Calu3 (cell line): ENCODE measurements at places on chromosomes 7 and 10. TPM values are rescaled to one million over a fixed set of nuclear protein-coding genes. Genes with fewer than 3 reads are reported as not detected.
A peak's percentile ranks its signal among the peaks of the same experiment; 100 is the strongest.

GRCh38 chr10:3126741-3127346 is 45.7 kb downstream of the PITRM1 start:
- DNase-seq: no peak

DNA sequence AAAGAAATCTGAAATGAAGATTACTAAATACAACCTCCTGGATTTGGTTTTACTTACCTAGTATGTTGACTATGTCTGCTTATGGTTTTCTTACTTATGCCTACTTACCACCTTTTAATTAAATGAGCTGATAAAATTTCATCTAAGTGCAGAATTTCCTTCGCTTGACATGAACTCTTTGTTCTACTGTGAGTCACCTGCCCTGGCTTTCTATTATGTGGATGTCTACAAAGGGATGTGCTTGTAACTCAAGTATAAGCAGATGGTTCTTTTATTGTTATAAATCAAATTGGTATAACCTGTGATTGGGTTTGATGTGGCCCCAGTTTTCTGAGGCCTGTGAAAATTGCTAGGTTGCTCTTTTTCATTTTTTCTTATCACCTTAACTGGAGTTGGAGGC is 389.1 kb upstream of the ANKRD30A start:
- no peak for DNase-seq

DNA sequence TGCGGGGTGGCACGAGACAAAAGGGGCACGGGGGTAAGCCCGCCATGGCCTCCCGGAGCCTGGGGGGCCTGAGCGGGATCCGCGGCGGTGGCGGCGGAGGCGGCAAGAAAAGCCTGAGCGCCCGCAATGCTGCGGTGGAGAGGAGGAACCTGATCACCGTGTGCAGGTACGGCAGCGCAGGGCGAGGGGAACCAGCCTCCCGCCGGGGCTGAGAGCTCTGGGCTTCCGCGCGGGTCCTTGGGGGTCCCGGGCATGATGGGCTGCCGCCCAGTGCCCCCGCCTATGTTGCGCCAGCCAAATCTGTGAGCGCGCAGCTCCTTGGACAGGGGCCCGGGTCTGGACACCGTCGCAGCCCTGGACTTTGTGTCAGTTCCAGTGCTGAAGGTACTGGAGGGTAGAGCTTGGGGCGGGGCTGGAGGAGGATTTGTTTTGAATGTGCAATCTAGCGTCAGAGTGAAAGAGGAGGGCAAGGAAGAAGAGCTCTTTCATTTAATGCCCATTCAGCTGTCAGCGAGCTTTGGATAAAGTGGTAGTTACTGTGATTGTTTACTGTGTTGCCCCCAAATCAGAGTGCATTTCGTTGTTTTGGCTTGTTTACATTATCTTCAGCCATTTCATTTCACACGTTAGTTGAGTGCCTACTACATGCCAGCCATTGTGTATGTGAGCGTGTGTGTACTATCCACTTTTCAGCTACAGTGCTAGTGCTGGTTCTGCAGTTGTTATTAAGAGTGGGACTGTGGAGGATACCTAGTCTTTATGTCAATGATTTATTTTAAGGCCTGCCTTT is 777 bp downstream of the RUNDC3B start:
- DNase-seq: peak; percentile 32

- DNase-seq: peak; percentile 90
Measured at GRCh38 chr10:21724687-21725367, 190.8 kb downstream of the MLLT10 start.

DNA sequence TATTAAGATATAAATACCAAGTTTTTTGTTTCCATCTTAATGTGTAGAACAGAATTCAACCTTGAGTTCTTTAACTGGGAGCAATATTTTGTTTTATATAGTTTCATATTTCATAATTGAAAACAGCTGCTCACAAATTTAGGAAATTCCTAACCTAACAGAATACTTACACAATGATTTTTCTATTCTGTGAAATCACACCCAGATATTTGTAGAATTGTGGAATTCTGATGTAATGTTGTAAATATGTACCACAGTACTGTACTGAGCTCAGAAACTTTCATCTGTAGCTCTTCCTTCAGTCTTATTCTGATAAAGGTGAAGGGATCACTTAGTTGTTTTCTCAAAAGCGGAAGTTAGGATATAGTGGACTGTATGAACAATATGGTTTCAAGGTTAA is 143.4 kb upstream of the GLI3 start:
- no peak for DNase-seq

DNA sequence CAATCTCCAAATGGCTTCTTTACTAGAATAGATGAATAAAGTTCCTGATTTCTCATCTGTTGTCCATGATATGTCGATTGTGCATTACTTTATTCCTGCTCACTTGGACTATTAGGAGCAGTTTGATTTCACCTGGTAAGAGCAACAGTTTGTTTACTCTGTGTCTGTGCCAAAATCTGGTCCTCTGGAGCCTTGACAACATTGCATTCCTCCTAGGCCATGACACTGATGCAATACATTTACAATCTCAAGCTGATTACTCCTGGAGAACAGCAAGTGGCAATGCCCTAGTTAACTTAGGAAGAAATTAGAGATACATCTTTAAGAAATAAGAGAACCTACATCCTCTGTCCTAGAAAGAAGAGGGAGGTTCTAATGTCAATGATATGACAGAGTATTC is 71.8 kb downstream of the SGCE start:
- peak; percentile 17 for DNase-seq

DNA sequence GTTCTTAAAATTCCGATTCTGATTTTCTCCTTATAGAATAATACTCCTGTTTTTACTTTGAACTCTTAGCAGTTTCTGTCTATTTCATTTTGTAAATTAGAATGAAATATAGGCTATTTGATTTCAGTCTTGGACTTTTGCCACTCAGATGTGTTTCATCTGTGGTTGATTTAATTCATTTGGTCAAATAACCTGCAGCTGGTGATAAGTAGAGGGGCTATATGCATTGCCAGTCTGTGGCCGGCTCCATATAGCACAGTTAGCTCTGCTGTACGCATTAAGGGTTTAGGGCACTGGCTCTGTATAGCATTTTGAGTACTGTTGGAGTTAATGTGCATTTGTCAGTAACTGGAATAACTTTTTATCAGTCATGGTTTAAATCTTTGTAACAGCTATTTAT is 35.7 kb downstream of the RBM33 start:
- no peak for DNase-seq

DNA sequence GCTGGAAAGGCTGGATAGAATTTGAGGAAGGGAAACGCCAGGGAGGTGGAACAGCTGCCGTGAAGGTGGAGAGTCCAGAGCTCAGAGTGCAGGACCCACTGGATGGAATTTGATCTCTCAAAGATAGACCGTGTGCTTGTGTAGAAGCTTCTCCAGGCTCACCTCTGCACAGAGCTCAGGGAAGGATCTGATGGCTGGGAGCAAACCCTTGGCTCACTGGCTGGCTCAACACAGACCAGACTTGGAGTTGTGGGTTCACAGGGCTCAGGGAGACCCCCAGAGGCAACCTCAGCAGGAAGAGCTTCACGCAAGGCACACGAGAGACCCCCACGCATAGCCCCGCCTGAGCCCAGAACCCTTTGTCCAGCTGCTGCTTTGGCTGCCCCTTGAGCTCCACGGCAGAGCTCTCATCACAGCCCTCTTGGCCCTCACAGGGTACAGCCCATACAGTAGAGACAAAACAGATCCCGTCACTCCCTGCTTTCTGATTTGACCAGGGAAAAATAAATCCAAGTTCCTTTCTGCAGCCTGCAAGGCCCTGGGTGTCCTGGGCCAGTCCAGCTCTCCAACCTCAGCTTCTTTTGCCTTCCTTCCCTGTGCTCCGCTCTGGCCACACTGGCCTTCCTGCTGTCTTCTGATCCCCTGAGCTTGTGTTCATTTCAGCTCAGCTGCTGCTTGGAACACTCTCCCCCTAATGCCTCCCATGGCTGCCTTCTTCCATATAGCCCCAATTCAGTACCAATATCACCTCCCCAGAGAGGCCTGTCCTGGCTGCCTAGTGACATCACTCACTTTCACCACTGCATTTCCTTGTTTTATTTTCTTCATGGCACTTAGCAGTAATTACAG is 26.3 kb downstream of the GHRHR start:
- DNase-seq: no peak

- no peak for DNase-seq
Measured at GRCh38 chr7:42746214-42746613, 165.7 kb downstream of the C7orf25 start.

GRCh38 chr10:4802711-4803487 is 23.1 kb upstream of the AKR1E2 start:
- no peak for DNase-seq

DNA sequence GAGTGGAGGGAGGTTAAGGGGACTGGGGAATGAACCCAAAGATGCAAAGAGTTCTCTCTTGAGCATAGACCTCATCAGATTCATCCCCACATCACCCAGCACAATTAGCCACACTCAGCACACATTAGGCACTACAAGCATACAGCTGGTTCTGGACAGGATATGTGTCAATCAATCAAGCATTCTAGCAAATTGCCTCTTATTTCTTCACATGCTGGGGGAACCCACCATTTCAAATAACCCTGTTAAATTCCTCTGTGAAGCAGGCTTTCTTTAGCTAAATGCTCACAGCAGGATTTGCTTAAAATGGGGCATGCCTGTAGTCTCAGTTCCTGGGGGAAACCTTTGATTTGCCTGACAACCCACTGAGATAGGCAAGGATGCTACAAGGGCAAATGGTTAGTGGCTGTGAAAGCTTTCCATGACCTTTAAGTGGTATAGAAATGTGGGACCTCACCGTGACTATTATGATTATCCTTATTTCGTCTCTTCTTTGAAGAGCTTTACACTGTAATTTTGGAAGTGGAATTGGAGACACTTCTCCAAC is 193.4 kb upstream of the ZMIZ1 start:
- DNase-seq: no peak

DNA sequence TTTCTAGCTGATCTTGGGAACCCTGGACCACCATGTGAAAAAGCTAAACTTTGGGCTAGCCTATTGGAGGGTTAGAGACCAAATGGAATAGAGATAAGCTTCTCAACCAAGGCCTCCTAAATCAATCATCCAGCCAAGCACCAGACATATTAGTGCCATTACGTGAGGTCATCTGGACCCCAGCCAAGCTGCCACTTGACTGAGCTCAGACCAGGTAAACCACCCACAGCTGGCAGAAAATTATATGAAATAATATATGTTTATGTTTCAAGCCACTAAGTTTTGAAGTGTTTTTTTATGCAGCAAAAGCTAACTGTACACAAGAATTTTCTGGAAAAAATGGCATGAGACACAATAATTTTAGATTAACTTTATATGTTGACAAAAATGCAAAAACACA is 82.6 kb upstream of the PCGF5 start:
- DNase-seq: peak; percentile 6

- no peak for DNase-seq
Measured at GRCh38 chr10:91925022-91925320, 1.4 kb downstream of the BTAF1 start.

DNA sequence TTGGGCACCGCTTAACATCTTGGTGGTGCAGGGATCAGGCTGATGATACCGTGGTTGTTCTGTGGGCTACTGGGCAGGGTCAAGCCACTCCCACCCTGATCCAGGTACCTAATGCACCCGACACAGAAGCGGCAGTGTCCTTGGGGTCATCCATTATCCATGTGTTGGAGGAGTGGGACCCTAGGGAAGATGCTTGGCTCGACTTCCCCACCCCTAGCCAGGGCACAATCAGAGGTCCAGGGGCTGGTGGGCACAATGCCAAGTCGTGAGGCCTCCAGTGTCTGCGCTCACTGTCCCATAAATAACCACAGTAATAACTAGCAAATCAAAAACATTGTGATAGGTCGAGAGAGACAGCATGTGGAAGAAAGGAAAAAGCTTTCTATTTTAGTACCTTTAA is 37.7 kb downstream of the HTRA1 start:
- no peak for DNase-seq

- peak; percentile 26 for DNase-seq
Measured at GRCh38 chr10:93334901-93335327, 147.2 kb downstream of the MYOF start.

DNA sequence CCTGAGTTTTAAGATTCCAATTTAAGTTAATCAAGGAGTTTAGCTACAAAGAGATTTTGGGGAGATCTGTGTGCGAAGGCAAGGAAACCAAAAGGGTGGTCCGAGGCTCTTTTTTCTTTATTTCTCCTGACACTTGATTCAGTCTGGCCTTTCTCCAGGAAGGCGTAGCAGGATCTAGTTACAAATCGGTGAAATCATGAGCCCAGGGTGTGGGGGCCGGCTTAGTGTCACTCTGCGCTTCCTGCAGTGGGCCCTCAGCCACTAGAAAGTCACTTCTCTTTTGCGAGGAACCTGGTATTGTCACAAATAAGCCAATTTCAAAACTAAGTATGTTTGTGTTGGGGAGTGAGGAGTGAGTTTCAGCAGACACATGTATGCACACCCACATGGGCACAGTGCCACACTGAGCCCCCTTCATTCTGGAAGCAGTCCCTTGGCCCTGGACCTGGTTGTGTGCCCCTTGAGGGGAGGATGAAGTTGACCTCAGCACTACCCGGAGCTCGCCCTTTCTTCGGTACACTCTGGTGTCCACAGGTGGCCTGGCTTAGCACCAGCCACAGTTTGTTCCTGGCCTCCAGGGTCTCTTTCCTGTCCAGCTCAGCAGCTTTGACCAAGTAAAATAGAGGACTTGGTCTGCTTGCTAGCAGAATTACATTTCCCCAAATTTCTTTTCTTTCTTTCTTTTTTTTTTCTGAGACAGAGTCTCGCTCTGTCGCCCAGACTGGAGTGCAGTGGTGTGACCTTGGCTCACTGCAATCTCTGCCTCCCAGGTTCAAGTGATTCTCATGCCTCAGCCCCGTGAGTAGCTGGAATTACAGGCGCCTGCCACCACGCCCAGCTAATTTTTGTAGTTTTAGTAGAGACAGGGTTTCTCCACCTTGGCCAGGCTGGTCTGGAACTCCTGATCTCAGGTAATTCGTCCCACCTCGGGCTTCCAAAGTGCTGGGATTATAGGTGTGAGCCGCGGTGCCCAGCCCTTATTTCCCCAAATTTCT is 84.0 kb upstream of the BTBD16 start:
- DNase-seq: no peak

DNA sequence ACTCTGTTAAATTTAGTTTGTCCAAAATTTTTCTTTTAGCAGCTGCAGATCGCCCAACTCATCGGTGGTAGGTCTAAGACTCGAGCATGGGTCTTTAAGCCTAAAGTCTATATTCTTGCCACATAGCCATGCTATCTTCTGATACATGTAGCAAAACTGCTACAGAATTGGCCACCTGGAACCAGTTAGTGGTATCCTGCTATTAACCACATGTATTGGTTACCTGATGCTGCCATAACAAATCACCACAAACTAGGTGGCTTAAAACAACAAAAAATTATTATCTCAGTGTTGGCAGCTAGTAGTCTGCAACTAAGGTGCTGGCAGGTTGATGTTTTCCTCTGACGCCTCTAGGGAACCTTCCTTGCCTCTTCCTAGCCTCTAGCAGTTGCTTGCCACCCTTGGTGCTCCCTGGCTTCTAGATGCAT is 96.7 kb upstream of the PIK3CG start:
- DNase-seq: no peak

- no peak for DNase-seq
Measured at GRCh38 chr10:45227456-45227855, 88.0 kb downstream of the OR13A1 start.

Gene AGR2
- total RNA-seq: 378 and 444 TPM in 2 replicates

Gene NPS
- not detected in 2 replicates for total RNA-seq

Gene NPFFR1
- 0.20 and 0.24 TPM in 2 replicates for total RNA-seq

Gene SPOCK2
- 162 and 205 TPM in 2 replicates for total RNA-seq

Gene CCAR1
- total RNA-seq: 105 and 113 TPM in 2 replicates

Gene BMPR1A
- 15.7 and 21.4 TPM in 2 replicates for total RNA-seq
